Left hindlimb (tissue), 1 donor: ENCODE measurements at places on chromosomes 5 and 9.

GRCh38 chr5:160792281-160792680, 59.7 kb downstream of the ATP10B start:
- DNase-seq, result no peak

GRCh38 chr5:174409070-174409469, 315.3 kb upstream of the MSX2 start:
- no peak for DNase-seq

- no peak for DNase-seq
Measured at GRCh38 chr5:91742550-91742949, 359.4 kb upstream of the ARRDC3 start.

- peak; percentile 84 for DNase-seq
Measured at GRCh38 chr9:129570450-129571297, 50.2 kb downstream of the C9orf50 start.

- no peak for DNase-seq
Measured at GRCh38 chr9:120424248-120424647, 155.7 kb downstream of the CDK5RAP2 start.
